Stimulated activated naive CD4-positive, alpha-beta T cell treated with Interleukin-2 at 50 U/mL for 16 hours (primary cell): ENCODE measurements at places on chromosomes 16 and 17.

GRCh38 chr17:61536422-61536955 is 54.5 kb downstream of the NACA2 start:
- DNase-seq, result no peak

DNA sequence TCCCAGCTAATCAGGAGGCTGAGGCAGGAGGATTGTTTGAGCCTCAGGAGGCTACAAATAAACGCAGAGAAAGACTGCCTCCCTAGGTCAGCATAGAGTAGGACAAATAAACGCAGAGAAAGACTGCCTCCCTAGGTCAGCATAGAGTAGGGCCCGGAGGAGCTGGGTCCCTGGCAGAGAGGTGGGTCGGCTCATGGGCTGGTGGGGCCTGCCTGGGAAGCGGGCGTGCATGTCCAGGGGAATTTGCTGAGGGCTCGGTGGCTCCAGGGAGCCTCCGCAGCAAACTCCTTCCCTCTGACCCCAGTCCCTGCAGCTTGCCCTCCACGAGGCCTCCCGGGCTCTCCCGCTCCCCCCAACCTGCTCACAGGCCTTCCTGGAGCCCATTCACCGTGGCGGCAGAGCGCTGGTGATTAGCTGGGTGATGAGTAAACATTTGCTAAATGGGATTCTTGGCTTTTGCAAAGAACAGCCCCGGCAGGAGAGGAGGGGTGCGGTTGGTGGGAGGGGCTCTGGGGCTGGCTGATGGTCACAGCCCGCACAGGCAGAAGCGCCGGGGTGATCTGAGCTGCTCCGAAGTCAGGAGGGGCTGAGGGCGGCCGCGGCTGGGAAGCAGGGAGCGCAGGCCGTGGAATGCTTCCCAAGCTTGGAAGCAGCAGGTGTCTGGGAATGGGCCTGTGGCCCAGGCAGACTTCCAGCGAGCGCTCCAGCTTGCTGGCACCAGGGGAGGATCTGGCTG is 93.1 kb downstream of the RTN4RL1 start:
- no peak for DNase-seq

- no peak for DNase-seq
These were observed 6.5 kb downstream of the CD79B start for GRCh38 chr17:63925615-63926014.

DNA sequence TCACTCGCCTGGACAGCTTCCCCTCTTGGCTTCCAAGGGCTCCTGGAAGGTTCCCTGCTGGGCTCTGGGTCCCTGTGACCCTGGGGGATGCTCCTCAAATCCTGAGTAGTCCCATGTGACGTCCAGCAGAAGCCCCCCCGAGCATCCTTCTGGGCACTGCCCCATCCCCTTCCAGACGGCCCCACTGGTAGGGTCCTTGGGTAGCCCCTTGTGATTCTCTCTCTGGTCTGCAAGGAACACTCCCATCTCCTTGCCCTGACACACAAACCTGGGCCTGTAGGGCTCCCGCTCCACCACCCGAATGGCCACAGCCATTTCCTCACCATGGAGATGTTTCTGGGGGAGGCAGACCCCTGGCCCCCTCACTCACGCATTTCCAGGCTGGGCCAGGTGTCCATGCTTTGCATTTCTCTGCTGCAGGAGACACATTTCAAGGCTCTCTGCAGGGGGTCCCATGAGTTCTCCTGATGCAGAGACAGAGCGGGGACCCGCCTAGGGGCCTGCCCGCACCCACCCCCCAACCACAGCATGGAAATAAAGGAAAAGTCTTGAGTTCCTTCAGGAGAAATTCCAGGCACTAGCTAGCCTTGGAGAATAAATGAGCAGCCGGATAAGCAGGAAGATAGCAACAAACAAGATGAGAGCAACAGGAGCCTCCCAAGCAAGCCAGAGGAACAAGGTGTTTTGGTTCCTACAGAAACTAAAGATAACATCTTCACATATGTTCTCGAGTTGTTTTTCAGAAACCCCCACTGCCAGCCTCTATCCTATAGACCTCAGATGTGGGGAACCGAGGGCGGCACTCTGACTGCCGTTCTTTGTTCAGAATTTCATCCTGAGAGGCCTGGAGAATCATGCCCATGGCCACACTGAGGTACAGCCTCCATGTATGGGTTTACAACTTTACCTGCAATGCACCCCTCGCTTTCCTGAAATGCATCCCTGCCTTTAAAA is 128.8 kb downstream of the MGAT5B start:
- DNase-seq, result no peak

GRCh38 chr16:88857728-88858339 is 907 bp downstream of the TRAPPC2L start:
- peak; percentile 75 for DNase-seq

GRCh38 chr17:45248132-45248957 is 13.5 kb downstream of the SPATA32 start:
- peak; percentile 78 for DNase-seq

DNA sequence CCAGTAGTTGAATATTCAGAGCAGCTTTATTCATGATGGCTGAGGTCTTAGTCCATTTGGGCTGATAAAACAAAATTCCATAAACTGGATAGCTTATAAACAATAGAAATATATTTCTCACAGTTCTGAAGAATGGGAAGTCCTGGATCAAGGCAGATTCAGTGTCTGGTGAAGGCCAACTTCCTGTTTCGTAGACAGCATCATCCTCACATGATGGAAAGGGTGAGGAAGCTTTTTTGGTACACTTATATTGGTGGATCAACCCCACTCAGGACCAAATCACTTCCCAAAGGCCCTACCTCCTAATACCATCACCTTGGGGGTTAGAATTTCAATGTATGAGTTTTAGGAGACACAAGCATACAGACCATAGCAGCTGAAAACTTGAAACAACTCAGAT is 224.2 kb downstream of the CYB561 start:
- DNase-seq, result no peak

DNA sequence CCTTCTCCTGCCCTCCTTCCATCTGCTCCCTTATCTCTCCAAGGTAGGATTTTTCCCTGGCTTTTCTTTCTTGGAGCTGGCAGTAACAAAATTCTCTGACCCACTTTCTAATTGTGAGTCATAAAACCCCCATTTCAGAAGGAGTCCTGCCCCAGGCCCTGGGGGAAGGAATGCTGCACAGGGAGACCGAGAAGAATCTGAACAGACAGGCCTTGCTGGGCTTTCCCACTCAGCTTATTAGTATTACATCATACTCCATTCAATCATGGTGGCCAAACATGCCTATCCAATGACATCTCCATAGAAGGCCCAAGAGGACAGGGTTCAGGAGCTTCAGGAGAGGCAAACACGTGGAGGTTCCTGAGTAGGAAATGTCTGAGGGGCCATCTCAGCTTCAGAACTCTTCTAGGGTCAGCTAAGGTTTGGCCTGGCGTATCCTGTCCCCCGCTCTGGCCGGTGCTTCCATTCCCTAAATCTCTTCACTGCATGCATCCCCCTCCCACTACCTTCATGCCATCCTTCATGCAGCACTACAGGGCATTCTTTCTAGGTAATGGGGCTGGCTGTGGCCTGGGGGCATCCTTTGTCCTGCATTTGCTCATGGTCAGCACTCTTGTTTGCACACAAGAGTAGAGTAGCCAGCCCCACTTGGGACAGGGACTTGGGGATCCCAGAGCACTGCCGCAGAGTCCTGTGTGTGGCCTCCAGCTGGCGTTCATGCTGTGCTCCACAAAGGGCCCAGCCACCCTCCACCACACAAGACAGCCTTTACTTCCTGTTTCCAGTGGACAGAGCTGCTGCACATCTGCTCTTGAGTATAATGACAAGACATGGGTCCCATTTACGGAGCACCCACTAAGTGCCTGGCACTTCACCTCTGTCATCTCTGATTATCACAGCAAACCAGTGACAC is 8.2 kb downstream of the SLC6A2 start:
- no peak for DNase-seq
